NCI-H1436 treated with DMSO at 0.1 percent for 48 hours (cell line): ENCODE measurements at places on chromosomes 5 and 9.

DNA sequence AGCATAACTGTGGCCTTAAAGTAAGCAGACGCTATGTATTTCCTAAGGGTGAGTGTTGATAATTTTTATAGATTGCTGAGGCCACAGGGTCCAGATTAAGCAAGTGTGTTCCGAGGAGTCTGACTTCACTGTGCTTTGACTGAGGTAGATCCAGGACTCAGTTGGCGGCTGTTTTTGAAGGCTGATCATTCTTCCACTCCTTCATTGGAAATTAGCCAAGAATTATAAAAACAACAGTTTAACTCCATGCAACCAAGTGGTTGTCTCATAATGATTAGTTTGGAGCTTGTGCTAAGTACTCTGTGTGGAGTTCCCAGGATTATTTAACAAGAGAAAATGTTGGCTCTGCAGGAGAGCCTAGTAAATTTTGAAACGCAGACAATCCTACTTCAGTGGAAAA, 19.1 kb downstream of the IQGAP2 start:
- DNase-seq = no peak

DNA sequence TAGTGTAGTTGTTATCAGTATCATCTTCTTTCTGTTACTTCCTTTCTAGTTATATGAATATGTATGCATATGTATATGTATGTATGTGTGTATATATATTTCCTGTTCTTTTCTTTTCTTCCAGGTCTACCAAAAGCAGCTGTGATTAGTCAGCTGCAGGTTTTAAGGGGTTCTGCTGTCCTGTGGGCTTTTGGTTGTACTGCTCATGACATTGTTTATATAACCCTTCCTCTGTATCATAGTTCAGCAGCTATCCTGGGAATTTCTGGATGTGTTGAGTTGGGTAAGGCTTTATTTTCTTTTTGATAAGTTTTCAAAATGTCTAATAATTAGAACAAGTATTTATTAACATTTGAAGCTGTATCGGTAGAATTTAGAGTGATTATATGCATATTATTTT, 23.2 kb downstream of the SLC27A6 start:
- no peak for DNase-seq

DNA sequence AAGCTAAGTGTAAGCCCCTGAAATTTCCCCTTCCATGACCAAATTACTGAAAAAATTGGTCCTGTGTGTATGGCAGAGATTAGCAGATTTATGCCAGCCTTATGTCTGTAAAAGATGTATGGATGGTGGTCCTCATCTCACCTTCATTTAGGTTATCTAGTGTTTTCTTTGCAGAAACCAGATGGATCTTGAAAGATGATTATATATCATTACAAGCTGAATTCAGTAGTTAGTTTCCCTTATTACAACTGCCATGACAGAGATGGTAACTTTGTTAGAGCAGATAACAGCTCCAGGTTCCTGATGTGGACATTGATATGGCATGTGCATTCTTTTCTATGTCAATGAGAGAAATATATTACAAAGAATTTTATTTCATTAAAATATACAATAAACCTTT, 1403.2 kb upstream of the CDH6 start:
- DNase-seq = no peak

GRCh38 chr9:128762671-128763449, 8.9 kb downstream of the ZER1 start:
- no peak for DNase-seq

DNA sequence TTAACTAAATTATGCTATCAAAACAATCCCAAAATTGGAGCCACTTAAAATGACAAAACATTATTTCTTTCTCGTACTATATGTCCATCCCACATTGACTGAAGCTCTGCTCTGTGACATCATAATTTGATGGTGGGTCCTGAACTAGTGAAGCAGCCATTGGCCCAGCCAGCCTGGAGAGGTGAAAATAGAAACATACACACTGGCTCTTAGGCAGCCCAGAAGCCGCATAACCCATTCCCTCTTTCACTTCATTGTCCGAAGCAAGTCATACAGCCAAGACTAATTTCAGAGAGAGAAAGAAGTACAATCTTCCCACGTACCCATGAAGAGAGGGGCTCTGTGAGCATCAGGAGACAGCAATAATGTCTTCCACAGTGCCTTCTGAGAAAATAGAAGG, 342.5 kb downstream of the NFIB start:
- DNase-seq = no peak

GRCh38 chr9:134452728-134453127, 126.5 kb downstream of the RXRA start:
- no peak for DNase-seq

GRCh38 chr5:159680095-159680494, 236.2 kb upstream of the ADRA1B start:
- DNase-seq = no peak

GRCh38 chr5:73701566-73701965, 75.6 kb downstream of the ARHGEF28 start:
- DNase-seq = no peak

DNA sequence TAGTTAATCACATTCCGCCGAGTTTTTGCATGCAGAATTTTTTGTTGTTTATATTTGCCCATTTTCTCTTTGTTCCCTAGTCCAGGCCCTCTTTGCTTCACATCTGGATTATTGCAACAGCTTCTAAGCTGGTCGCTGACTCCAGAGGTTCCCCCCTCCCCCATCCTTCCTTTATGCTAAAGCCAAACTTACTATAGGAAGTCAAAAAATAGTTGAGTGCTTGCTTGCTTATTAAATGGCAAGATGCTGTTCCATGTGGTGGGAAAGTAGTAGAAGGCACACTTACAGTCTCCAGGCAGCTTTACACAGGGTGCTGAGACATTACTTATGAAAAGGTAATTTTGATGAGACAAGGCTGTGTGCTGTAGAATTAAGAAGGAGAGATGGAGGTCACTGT, 1.3 kb downstream of the ZBTB34 start:
- no peak for DNase-seq

GRCh38 chr9:38145526-38146053, 76.6 kb upstream of the SHB start:
- no peak for DNase-seq

GRCh38 chr9:97682242-97682641, 14.9 kb downstream of the XPA start:
- DNase-seq = no peak

- no peak for DNase-seq
These were observed 327.0 kb upstream of the KLF4 start for GRCh38 chr9:107816561-107817021.

DNA sequence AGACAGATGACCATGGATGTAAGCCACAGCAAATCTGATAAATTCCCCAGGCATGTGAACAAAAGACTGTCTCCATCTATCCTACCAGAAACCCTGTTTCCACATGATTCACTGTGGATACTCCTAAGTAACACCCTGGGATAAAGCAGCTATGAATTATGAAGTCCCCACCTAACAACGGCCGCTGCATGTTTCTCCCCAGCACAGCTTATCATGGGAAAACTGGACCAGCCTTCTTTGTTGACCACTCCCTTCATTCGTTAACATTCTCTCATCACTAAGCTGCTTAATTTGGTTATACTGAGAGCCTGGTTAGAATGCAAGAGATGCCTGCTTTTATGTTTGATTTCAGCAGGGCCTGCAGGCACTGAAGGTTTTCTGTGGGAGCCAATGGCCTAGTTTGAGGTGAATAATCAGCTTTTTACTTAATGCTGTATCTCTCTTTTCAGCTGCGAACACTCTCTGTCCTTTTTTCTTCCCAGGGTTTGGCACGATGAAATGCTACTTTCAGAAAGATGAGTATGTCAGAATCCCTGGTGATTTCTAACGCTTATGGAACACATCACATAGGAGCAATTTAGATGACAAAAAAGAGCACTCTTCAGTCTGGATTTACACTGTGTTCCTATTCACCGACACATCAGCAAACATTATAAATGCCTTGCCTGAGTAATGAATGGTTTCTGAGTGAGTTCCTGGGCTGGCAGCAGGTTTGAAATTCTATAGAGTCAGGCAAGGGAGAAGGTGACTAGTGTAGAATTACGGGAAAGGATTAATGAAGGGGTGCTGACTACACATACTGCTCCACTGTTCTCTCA, 318.4 kb upstream of the ZNF608 start:
- peak; percentile 81 for DNase-seq

GRCh38 chr9:136582977-136583735, 37.3 kb upstream of the NOTCH1 start:
- no peak for DNase-seq

GRCh38 chr5:160199410-160199911, 29.8 kb upstream of the FABP6 start:
- no peak for DNase-seq

DNA sequence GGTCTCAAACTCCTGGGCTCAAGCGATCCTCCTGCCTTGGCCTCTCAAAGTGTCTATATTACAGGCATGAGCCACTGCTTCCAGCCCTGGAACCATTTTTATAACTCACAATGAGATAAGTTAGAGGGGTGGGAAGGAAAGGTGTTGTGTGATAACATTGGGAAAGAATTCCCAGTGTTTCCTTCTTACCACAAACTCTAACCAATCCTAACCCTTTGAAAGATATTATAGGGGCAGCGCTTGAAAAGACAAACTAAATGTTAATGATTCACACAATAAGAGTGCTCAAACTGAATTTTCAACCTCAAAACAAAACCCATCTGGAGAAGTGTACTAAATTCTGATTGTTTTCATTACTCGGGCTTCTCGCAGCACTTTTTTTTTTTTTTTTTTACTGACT, 109.7 kb downstream of the TSSK1B start:
- no peak for DNase-seq

DNA sequence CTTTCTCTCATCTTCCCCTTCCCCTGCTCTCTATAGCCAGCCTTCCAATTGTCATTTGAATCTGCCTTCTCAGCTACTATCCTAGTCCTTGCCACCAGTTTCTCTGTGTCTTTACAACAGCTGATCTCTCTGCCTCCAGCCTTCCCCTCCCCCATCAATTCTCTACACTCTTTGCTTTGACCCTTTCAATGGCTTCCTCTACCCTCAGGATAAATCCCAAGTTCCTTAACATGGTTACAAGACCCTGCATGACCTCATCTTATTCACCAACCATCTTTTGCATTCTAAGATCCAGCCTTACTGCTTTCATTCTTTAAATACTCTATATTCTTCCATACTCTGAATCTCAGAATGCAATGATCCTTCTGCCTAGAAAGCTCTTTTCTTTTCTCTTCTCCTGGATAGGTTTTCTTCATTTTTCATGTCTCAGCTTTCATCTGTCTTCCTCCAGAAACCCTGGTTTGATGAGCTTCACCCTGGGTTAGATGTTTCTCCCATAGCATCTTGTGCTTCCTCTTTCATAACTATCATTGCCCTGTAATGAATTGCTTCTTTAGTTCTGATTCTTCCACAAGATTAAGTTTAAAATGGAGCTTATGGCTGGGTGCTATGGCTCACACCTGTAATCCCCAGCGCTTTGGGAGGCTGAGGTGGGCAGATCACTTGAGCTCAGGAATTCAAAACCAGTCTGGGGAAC, 58.6 kb upstream of the ZSWIM6 start:
- DNase-seq = no peak

DNA sequence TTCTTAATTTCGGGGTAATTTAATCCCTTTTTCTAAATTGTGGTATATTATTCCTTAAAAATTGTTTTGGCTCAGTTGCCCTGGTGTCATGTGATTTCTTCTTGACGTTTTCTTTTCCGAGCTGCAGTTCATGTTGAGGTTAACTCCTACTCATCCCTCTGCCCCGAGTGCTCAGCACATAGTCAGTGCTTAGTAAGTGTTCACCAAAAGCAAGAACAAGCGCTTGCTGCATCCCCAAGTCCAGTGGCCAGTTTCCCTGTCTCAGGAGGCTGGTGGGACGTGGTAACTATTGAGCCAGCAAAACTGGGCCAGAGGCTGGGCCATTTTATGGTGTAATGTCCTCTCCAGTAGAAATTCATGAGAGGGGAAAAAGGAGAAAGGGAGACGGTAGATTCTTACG, 23.3 kb downstream of the TRIO start:
- DNase-seq = no peak

DNA sequence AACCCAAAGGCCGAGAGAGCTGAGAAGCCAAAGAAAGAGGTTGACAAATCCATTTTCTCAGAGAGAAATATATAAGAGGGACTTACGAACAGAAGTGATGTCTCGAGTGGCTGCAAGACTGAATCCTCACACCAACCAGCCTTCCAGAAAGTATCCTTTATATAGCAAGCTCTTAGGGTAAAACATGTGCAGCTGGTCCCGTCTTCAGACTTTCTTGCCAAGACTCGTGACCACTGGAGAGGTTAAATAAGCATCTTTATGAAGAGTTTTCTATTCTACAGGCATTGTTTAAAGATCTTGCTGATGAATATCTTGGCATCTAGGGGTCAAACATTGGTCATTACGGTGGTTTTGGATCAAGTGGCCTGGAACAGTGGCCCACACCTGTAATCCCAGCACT, 16.9 kb upstream of the SLC22A4 start:
- no peak for DNase-seq

DNA sequence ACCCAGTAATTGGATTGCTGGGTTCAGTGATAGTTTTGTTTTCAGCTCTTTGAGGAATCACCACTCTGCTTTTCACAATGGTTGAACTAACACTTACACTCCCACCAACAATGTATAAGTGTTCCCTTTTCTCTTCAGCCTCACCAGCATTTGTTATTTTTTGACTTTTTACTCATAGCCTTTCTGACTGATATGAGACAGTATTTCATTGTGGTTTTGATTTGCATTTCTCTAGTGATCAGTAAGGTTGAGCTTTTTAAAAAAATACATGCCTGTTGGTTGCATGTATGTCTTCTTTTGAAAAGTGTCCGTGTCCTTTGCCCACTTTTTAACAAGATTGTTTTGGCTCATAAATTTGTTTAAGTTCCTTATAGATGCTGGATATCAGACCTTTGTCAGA, 185.7 kb upstream of the CCNH start:
- no peak for DNase-seq

DNA sequence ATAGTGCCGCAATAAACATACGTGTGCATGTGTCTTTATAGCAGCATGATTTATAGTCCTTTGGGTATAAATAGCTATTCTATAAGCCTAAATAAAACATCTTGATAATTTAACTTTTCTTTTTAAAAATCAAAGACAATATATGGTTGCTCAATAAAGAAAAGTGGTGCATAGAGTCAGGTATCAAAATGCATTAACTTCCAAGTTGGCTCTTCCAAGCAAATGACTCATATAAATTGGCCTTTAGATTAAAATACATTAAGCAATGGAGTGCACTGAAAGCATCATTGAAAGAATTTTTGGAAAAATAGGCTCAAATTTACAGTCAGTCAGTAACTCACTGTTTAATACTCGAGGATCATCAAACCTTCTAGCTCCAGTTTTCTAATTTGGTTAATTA, 106.6 kb downstream of the PLCXD3 start:
- no peak for DNase-seq
